ENCODE measurements at places on chromosomes 7 and 10.

DNA sequence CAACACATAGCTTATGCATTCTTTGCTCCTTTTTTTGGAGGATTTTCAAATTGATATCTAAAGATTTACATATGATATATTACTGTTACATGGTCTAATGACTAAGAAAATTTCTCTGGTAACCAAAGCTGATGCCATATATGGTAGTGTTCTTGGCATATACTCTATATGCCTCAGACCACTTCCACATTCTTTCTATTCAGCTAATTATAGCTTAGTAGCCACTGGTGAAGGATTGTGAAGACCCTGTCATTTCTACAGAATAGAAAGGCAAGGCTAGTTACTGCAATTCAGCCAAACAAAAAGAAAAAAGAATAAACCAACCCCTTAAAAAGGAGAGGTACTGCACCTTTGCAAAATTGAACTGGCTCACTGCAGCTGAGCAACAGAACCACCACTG is 3.7 kb downstream of the PURB start:
- no peak for DNase-seq
- H3K27ac ChIP-seq: peak overlapping the region; percentile 68
- H3K4me1 ChIP-seq: peaks cover 43% of the 10 kb centered on the region
- peaks cover 36% of the 10 kb centered on the region for H3K36me3 ChIP-seq
- H3K4me3 ChIP-seq: peak overlapping the region; percentile 94
- H3K27me3 ChIP-seq: no peaks in the 10 kb centered on the region

- no peaks in the 10 kb centered on the region for H3K27me3 ChIP-seq
- H3K36me3 ChIP-seq: peaks cover 51% of the 10 kb centered on the region
- no peak for DNase-seq
Measured at GRCh38 chr7:149278396-149278795, 16.4 kb downstream of the ZNF783 start.

GRCh38 chr10:95833042-95833610 is 74.6 kb upstream of the CC2D2B start:
- no peak overlapping the region for H3K4me3 ChIP-seq
- H3K36me3 ChIP-seq: peaks cover 17% of the 10 kb centered on the region
- no peak for DNase-seq
- peak overlapping the region; percentile 47 for H3K27ac ChIP-seq

- H3K4me1 ChIP-seq: peaks cover 54% of the 10 kb centered on the region
- peaks cover 24% of the 10 kb centered on the region for H3K36me3 ChIP-seq
- peak overlapping the region; percentile 54 for H3K27ac ChIP-seq
- no peak for DNase-seq
Measured at GRCh38 chr7:108522780-108523179, 3.2 kb downstream of the PNPLA8 start.

- H3K36me3 ChIP-seq: no peaks in the 10 kb centered on the region
- DNase-seq: no peak
- H3K27ac ChIP-seq: no peak overlapping the region
- H3K4me3 ChIP-seq: no peak overlapping the region
Measured at GRCh38 chr7:49483142-49483541, 290.3 kb upstream of the VWC2 start.

DNA sequence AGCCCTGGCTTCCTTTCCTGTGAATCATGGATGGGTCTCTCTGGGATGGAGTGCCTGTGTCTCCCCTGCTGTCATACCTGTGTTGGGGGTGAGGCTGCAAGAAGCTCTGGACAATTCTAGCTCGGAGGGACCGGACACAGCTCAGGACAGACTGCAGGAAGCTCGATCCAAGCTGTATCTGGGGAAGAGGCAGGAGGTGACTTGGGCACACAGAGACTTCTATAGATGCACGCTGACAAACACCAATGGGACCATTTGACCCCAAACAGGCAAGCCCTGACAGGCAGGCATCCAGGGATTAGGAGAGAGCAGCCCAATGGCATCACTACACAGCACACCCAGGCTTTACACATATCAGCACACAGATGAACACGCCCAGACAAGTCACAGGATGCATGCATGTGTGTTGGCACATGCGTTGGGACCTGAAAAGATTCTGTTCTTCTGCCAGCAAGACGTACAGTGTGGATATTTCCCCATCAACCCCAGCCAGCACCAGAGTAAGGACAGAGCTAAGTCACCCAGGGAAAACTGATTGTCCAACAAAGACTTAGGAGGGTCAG is 4.5 kb downstream of the LLCFC1 start:
- no peak overlapping the region for H3K4me3 ChIP-seq
- no peak overlapping the region for H3K27ac ChIP-seq
- H3K4me1 ChIP-seq: no peaks in the 10 kb centered on the region

All from effector memory CD8-positive, alpha-beta T cell (primary cell).